ENCODE measurements at places on chromosomes 16 and 17.

- no peak for DNase-seq
These were observed 9.8 kb upstream of the TBX2 start for GRCh38 chr17:61389670-61390478.

DNA sequence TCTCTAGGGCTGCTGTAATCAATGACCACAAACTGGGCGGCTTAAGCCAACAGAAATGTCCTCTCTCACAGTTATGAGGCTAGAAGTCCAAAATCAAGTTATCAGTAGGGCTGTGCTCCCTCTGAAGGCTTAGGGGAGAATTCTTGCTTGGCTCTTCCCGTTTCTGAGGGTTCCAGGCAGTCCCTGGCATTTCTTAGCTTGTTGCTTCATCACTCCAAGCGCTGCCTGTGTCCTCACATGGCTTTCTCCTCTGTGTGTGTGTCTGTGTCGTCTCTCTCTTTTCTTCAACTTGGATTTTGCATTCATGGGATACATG is 13.7 kb upstream of the CDC42EP4 start:
- no peak for DNase-seq

DNA sequence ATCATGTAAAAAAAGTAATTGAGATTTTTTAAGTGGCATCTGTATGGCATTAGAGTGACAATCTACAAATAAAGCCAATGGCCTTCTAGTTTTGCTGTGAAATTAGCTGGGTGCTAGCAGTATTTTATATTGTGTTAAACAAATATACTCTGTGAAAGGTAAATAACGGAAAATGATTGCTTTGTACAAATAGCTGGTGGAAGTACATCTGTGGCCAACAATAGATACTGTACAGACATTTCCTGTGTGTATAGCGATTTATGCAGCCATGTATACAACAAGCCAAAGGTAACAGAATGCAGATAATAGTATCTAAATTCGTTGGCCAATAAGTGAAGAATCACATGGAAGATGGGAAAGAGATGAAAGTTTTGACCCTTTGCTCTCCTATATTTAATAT is 26.6 kb downstream of the IQCK start:
- DNase-seq: no peak

- DNase-seq: no peak
These were observed 52.1 kb downstream of the CUEDC1 start for GRCh38 chr17:57902800-57903759.

GRCh38 chr16:81040842-81041241 is 5.2 kb downstream of the ATMIN start:
- DNase-seq: no peak

GRCh38 chr17:43020030-43020621 is 2.1 kb downstream of the VAT1 start:
- DNase-seq: no peak

GRCh38 chr17:16866436-16866835 is 105.5 kb downstream of the TNFRSF13B start:
- DNase-seq: peak; percentile 9

DNA sequence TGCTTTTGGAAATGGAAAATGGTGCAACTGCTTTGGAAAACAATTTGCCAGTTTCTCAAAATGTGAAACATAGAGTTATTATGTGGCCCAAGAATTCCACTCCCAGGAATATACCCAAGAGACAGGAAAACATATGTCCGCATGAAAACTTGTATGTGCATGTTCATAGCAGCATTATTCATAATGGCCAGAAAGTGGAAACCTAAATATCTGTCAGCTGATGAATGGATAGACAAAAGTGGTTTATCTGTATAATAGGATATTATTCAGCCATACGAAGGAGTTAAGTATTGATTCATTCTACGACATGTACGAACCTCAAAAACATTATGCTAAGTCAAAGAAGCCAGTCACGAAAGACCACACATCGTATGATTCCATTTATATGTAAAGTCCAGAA is 7.7 kb upstream of the COTL1 start:
- DNase-seq: no peak

DNA sequence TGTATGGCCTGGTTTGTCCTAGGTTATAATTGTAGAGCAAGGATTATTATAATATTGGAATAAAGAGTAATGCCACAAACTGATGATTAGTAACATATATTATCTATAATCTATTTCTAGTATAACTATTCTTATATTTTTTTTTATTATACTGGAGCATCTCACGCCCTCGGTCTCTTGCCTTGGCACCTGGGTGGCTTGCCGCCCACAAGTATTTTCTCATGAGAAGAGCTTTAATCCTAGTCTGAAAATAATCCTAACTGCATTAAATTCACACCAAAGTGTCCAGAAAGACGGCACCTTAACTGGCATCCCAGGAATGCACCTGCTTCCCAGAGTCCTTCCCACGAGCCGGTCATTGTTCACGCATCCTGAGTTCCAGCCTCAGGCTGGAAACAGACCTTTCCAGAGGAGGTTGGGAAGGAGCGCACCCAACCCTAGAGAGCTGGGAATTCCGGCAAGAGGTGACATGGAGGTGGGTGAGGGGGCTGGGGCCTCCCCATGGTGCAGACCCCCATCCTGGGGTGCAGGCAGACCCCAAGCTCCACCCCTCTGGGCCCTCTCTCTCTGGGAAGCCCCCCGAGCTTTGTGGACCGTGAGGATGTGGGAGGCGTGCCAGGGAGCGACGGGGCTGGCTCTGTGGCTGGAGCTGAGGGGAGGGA is 15.9 kb downstream of the CHMP1A start:
- no peak for DNase-seq

DNA sequence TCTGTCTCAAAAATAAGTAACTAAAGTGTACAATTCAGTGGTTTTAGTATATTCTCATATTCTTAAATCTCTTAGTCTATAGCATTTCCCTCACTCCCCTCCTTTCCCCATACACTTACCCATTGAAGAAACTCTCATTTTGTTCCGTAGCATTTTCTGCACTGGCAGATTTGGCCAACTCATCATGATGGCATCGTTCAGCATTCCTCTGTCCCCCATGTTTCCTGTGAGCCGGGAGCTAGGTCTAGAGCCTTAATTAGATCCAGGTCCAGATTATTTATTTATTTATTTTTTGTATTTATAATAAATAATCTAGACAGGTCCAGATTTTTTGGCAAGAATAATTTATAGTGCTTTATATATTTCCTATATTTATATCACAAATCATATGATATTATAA is 31.0 kb downstream of the HEATR3 start:
- no peak for DNase-seq

DNA sequence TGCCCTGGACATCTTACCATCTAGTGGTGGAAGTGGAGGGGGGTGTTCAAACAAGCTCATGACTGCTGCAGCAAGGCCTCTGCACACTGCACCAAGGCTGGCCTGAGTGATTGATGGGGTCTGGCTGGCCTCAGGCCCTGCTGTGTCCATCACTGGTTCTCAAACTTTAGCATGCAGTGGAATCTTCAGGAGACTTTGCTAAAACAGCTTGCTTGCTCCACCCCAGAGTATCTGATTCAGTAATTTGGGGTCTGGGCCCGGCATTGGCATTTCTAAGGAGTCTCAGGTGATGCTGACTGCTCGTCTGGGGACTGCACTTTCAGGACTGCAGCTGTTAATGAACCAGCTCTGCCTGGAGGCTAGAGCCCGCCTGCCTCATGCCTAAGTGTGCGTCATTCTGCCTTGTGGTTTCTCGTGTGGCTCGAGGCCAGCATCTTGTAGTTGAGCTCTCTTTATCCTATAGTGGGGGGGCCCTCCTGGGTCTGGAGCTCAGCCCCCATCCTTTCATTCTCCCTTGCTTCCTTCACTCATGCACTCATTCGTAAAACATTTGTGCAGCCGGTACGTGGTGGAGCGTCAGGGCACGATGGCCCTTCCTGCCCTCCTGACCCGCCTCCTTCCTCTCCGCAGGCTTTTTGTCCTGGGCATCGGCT is 4.1 kb downstream of the MGAT5B start:
- no peak for DNase-seq

DNA sequence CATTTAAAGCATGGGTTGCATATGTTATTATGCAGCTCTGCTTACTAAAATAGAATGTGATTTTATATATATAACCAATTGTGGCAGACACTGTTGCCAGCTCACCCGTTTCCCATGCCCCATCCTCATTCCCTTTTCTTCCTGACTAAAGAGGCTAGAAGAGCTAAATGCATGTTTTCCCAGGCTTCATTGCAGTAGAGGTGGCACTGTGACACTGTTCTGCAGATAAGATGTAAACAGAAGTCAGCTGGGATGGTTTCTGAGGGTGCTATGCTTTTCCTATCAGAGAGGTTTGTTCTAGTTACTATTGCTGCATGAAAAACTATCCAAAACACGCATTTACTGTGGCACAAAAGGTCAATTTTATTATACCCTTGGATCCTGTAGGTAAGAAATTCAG is 5.7 kb upstream of the TOB1 start:
- DNase-seq: no peak

- no peak for DNase-seq
These were observed 28.2 kb downstream of the TNFRSF13B start for GRCh38 chr17:16943541-16944333.

DNA sequence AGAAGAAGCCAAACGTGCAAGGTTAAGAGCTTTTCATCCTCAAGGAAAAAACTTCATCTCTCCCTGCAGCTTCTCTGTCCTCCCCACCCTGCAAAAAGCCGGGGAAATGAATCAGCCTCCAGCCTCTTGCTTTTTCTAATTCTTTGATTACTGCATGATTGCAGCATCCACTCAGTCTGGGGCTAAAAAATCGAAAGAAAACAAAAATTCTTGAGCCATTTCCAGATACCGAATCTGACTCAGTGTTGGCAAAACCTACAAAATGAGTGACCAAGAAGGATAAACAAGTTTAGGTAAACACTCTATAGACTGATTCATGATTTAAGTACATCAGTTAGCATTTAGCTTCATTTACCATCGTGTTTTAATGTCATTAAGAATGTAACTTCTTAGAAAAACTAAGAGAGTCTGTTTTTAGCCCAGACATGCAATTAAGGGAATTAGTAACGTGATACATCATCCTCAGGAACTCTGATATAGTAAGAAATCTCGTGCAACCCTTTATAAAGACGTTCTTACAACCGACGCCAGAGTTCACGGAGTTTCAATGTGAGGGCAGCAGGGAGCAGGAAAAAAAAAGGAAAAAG is 287.3 kb upstream of the FOXF1 start:
- no peak for DNase-seq

GRCh38 chr16:62363501-62363900 is 327.3 kb upstream of the CDH8 start:
- no peak for DNase-seq

DNA sequence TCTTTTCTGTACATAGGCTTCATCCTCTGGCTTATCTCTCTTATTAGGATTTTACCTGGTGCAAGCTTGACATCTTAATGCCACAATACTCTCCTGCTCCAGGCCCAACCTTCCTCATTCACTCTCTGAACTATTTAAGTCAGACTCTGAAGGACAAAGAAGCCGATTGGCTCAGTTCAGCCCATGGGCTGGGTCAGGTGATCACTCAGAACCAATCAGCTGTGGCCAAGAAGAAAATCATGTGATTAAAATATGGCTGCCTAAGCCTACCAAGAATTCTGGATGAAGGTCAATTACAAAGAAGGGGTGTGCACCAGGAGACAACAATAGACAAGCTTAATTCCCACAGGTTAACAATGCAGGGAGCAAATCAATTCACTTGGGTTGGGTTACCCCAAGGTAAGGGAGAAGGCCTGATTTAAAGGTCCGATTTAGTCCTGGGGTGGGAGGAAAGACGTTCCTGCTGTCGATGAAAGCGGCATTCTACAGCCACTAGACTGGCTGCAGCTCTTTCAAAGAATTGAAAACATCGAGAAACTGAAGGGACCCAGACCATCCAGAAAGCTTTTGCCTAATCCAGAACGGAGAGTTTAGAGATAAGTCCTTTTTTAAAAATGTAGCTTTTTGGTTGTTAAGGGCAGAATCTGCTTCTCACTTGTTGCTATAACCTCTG is 42.9 kb upstream of the NFAT5 start:
- DNase-seq: no peak

- DNase-seq: no peak
These were observed 7.5 kb downstream of the SCIMP start for GRCh38 chr17:5226940-5227878.

DNA sequence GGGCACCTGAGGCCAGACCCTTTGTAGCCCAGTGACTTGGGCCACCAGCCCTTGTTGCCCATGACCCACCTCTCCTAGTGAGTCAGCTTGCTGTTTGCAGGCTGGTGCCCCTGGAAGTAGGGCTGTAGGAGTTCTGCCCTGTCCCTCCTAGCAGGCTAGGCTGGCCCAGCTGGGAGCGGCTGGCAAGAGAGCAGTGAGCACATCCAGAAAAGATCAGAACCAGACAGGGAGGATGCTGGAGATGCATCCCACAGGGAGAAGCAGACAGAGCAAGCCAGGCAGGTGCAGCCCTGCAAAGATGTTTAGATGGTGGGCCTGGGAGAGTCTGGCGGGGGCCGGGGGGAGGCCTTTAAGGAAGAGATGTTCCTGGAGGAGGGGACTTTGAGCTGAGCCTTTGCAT is 2.4 kb downstream of the SLC5A10 start:
- no peak for DNase-seq

GRCh38 chr16:66474750-66475199 is 47.7 kb downstream of the BEAN1 start:
- no peak for DNase-seq

- no peak for DNase-seq
These were observed 60.5 kb downstream of the TK2 start for GRCh38 chr16:66489385-66489784.

DNA sequence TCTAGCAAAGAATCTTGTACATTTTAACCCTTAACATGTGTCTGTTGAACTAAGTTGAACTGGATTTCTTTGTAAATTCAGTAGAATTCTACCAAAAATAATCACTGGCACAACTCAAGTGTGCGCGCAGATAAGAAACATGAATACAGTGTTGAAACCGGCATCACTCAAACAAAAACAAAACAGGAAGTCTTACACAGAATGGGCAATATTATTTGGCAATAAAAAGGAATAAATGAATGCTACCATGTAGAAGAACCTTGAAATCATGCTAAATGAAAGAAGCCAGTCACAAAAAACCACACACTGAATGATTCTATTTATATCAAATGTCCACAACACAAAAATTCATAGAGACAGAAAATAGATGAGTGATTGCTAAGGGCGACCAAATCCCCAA is 102.9 kb upstream of the ZFHX3 start:
- DNase-seq: no peak

GRCh38 chr17:42378959-42379594 is 9.2 kb downstream of the STAT3 start:
- DNase-seq: peak; percentile 48

Measured in right forelimb (tissue), 1 donor.